ENCODE measurements at places on chromosomes 12 and 14.

- no peak for DNase-seq
Measured at GRCh38 chr14:80805136-80805535, 136.4 kb downstream of the CEP128 start.

GRCh38 chr14:68394764-68395143, 398.1 kb downstream of the ZFP36L1 start:
- peak; percentile 10 for DNase-seq

DNA sequence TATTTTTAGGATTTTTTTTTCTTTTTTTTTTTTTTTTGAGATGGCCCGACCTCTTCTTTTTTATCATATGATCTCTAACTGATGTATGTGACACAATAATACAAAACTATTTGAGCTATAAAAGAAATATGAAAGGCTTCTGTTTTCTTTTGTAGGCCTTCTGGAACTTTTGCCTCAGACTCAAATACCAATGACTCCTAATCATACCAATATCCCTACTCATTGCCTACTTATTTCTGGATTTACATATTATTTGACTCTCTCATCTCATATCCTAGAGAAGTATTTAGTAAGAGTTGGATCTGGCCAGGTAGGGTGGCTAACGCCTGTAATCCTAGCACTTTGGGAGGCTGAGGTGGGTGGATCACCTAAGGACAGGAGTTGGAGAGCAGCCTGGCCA, 12.7 kb upstream of the WDR89 start:
- no peak for DNase-seq

GRCh38 chr14:32197919-32198318, 3.9 kb upstream of the RNU6-7 start:
- no peak for DNase-seq

GRCh38 chr12:42372154-42372791, 46.3 kb downstream of the PPHLN1 start:
- DNase-seq: no peak

DNA sequence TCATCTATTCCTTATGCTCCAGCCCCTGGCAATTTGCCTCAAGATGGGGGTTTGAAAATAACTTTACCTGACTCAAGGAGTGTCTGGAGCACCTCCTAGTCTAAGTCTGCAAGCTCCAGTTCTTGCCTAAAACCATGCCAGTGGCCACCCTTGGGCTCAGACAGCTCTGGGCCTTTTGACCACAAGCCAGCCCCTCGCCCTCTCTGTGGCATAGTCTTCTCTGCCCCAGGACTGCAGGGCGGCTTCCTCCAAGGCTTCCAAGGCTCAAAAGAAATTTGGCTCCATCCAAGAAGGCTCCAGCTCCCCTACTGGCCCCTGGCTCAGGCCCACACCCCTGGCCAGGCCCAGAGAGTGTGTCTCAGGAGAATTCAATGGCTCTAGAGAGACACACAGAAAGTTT, 14.8 kb downstream of the ACVRL1 start:
- no peak for DNase-seq

DNA sequence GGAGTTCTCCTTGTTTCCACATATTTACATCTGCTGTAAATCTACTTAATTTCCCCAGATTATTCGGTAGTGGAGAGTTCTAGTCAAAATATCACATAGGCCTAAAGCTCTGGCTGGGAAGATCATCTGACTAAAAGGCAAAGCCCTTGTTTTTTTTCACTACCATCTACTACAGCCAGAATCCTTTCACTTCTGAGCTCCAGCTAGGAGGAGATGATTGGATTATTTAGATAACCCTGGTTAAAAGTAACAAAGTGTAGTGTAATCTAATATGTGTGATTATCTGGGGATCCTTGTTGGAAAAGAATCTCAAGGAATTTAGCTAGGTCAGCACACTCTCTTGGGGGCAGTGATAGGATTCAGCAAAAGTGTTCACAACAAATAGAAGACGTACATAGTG, 125.4 kb downstream of the DYRK2 start:
- DNase-seq: no peak

GRCh38 chr12:17971850-17972249, 118.1 kb downstream of the RERGL start:
- DNase-seq: no peak

GRCh38 chr12:94089891-94090290, 58.5 kb upstream of the PLXNC1 start:
- no peak for DNase-seq

DNA sequence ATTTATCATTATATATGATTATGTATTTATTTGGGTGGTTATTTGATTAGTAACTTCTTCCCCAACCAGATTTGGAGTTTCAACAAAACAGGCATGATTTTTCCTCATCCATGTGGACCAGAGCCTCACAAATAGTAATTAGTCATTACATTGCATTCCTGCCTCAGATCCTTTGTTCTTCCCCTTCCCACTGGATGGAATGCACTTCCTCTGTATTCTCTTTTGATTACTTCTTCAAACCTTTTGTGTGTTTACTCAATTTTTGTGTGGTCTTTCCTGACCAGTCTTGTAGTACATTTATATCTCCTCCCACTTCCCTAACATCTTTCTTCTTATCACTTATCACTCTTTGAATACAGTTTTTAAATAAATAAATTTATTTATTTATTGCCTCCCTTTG, 15.5 kb downstream of the SYT1 start:
- no peak for DNase-seq

GRCh38 chr12:124579921-124580517, 12.6 kb upstream of the NCOR2 start:
- no peak for DNase-seq

GRCh38 chr12:117171499-117172162, 18.6 kb downstream of the FBXO21 start:
- DNase-seq: no peak

Data from amygdala (tissue), 56 donors.